ENCODE measurements at places on chromosomes 3 and 15.

- no peak for DNase-seq
These were observed 787 bp upstream of the SLMAP start for GRCh38 chr3:57755368-57755675.

DNA sequence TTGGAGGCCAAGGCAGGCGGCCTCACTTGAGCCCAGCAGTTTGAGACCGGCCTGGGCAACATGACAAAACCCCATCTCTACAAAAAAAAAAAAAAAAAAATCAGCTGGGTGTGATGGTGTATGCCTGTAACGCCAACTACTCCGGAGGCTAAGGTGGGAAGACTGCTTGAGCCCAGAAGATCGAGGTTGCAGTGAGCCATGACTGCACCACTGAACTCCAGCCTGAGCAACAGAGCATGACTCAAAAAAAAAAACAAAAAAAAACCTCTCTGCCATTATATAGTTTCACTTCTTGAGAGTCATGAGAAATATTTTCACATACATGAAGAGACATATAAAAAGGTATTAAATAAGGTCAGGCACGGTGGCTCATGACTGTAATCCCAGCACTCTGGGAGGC, 45.9 kb upstream of the CP start:
- DNase-seq, result no peak

DNA sequence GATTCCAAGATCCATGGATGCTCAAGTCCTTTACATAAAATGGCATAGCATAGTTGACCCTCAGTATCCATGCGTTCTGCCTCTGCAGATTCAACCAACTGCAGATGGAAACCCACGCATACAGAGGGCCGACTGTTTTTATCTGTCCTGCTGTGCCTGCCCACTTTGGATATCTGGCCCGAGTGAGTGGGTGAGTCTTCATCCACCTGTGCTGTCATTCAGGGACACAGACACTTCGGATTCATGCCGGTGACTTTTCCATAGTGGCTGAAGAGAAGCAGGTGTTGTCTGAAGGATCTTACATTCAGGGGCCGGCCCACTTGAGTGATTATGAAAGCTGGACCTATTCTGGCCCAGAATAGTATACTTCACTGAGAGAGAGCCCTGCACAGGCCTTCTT, 85.1 kb downstream of the RYR3 start:
- no peak for DNase-seq

DNA sequence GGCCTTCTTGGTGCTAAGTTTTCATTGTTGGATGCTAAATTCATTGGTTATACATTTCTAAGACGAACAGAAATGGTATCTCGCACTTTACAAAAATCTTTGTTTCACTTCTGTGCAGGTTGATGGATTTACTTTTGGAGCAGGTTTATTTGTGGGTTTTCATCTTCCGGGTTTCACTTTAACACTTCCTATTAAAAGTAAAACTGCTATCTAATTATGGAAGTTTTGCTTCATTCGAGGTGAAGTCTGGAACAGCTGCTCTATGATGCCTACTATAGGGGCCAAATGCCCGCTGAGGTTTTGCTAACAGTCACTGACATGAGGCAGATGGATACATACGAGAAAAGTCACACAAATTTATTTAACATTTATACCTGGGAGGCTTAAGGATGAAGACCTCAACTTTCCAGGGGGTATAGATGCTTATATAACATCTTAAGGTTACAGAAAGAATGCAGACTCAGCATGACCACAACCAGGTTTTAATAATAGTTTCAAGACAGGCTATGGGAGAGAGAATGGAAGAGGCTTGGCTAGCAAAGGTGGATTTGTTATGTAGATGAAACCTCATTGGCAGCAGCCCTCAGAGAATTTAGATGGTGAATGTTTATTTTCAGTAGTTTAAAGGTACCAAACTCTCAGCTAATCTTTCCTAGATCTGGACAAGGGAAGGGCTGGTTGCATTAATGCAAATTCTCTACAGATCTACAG, 54.2 kb downstream of the OSTN start:
- DNase-seq, result no peak

DNA sequence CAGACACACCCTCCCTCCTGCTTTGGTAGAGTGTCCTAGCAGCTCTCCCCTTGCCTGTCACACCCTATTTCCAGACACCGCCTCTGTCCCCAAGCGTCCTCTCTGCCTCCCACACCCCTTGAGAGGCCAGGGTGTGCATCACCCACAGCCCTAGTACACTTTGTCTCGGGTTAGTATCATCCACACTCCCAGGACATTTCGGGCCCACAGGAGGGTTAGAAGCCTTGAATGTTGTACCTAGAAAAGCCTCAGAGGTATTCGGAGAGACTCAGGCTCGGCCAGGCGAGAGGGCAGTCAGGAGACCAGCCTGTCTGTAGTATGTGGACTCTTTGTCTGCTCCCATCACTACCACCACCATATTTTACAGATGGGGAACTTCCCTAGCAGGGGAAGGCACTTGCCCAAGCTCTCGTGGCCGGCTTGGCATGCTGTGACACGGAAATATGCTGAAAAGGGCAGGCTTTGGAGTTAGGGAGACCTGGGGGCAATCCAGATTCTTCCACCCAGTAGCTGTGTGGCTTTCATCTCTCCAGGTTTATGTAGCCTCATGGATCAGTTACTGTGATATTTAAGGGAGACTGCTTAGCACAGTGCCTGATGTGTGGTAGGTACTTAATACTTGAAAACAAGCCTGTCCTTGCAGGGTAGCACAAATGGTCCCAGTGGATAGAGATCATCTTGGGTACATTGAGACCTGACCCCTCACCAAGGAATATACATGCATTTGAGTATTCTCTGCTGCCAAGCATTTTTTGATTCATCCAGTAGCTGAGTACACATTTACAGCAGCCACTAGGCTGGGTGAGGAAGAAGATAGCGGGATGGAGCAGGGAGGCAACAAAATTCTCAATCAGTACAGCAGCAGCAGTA, 1.4 kb downstream of the TMEM43 start:
- DNase-seq, result no peak

DNA sequence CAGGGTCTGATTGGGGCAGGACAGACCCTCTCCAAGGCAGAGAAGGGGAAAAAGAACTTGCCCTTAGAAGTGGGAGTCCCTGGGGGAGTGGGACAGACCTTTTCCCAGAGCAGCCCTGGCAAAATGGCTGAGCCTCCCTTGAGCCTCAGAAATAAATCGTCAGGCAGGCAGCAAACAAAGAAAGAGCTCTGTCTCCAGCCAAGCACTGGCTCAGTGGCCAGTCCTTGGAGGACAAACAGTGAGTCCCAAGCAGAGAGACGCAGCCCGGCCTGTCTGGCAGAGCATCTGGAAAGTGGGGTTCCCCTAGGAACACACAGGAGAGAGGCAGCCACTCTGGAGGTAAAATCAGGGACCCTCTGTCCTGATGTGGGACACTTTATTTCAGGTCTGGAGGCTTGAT, 1.8 kb downstream of the SLC6A1 start:
- no peak for DNase-seq

- no peak for DNase-seq
These were observed 48.3 kb downstream of the DHX36 start for GRCh38 chr3:154275965-154276364.

DNA sequence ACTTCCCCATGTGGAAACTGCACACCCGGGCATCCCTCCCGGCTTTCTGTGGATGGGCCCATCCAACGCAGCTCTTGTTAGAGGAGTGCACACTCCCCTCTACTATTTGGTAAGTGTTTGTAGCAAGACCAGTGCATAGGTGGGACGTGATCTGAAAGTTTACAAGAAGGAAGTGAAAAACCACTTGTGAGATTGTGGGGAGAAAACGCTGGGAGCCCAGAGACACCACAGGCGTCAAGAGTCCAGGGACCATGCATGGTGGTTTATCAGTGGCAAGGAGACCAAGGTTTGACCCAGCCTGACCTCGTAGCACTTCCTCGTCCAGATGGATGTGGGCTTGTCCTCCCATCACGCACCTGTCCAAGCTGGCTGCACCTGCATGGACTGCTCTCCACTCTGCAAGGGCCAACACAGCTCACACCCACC, 51.6 kb downstream of the ATP10A start:
- DNase-seq, result no peak

- no peak for DNase-seq
These were observed 209.8 kb upstream of the RBMS3 start for GRCh38 chr3:29070959-29071634.

GRCh38 chr3:151562891-151563290, 102.0 kb upstream of the IGSF10 start:
- no peak for DNase-seq

GRCh38 chr3:143750841-143751240, 97.4 kb downstream of the SLC9A9 start:
- no peak for DNase-seq

GRCh38 chr3:124411728-124412127, 318.5 kb upstream of the UMPS start:
- DNase-seq, result no peak

- DNase-seq, result peak; percentile 56
These were observed 63.5 kb upstream of the CLDN18 start for GRCh38 chr3:137946356-137946973.

DNA sequence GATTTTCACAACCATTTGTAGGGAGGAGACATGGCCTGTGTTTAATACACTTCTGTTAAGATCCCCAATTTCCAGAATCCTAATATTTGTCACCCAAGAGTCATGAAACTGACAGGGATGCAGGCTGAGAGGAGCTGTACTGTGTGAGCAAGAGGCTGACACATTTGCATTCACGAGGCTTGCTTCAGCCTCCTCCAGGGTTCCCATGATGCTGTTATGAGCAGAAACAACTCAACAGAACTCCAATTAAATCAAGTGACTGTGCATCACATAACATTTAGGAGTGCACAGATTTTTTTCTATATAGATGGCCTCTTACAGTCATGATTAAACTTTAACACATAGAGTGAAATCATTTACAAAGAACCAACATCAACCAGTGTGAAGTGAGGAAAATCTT, 292.3 kb upstream of the STT3B start:
- DNase-seq, result no peak

- DNase-seq, result no peak
These were observed 9.2 kb upstream of the MME start for GRCh38 chr3:155070932-155071387.

- no peak for DNase-seq
These were observed 526 bp downstream of the ADIPOQ start for GRCh38 chr3:186843039-186843432.

- no peak for DNase-seq
These were observed 480.3 kb downstream of the FGF12 start for GRCh38 chr3:192246847-192247559.

DNA sequence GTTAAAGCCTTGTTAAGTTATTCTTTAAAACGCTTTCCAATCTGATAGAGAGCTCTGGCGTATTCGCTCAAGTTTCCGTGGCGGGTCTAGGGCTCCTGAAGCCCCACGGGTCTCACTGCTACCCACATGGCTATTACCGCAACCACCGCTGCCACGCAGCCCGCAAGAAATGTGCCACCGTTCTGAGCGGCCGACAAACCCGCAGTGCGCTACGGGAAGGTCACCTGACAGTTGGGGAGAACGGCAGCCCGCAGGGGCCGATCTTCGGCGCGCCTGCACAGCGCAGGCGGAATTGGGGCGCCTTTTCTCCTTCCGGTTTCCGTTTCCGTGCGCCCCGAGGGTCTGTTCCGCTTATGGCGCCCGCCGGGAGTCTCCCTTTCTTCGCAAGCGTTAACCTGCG, 76.6 kb upstream of the SNRPN start:
- DNase-seq, result no peak

GRCh38 chr3:9183811-9184460, 65.5 kb downstream of the SRGAP3 start:
- no peak for DNase-seq

DNA sequence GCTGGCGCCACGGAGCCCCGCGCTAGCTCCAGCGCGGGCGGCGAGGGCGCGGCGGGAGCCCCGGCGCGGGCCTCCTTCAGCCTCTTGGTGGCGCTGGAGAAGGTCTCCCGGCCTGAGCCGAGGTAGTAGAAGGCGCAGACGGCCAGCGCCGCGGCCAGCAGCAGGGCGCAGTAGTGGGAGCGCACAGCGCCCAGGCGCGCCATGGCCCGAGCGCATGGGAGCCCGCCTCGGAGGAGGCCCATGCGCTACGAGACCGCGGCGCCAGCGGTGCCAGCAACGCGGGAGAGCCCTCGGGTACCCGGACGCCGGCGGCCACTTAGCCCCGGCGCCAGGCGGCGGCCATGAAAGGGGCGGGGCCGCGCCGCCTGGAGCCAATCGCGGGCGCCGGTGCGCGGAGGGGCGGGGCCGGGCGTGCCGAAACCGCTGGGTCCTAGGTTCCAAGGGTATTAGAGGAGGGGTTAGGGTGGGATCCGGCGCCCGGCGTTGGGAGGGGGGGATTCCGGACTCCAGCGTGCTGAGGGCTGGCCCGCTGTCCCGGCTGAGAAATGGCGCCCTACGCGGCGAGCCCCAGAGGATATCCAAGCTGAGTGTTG, at the start of gene XXYLT1:
TSS of gene XXYLT1 (minus strand) at position 343 of the 593 bp plus-strand sequence. CDS start at position 242, 101 bp downstream.
- peak; percentile 93 for DNase-seq

GRCh38 chr15:64681424-64682024, 93.9 kb downstream of the RBPMS2 start:
- DNase-seq, result no peak

DNA sequence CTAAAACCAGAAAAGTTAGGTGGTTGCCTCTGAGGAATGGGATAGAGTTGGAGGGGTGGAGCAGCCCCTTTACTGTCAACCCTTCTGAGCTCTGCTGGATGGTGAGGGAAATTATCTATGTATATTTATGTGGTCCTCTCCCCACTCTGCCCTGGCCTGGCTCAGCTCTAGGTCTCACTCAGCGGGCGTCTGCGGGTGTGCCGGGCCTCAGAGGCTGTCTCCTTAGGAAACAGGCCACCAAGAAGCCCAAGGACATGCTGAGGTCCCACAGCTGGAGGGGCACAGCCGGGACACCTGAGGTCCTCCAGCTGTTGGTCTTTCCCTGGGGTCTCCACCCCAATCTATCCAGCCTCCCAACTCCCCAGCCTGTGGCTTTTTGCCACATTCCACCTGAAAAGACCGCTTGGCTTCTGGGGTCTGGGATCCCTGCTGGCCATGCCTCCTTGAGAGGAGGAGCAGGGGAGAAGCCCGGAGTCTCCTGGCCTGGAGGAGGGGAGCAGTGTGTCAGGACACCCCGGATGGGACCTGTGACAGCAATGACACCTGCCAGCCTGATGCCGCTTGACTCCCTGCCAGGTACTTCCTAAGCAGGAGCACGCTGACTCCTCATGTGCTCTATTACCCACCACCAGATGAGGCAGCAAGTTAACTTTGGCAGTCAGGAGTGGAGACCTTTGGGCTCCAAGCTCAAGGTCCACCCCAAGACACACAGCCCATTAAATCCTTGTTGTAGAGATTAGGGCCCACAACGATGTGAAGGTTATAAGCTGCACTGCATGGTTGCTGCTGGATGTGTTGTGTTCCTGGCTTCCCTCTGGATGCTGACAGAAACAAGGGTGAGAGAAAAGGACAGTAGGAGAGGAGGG, at the start of gene SLC28A1:
TSS of gene SLC28A1 (plus strand) at position 747 of the 866 bp plus-strand sequence. CDS start 3,099 bp downstream, outside the sequence.
- DNase-seq, result no peak

- DNase-seq, result no peak
These were observed 86.5 kb downstream of the ST6GAL1 start for GRCh38 chr3:187016639-187017345.

DNA sequence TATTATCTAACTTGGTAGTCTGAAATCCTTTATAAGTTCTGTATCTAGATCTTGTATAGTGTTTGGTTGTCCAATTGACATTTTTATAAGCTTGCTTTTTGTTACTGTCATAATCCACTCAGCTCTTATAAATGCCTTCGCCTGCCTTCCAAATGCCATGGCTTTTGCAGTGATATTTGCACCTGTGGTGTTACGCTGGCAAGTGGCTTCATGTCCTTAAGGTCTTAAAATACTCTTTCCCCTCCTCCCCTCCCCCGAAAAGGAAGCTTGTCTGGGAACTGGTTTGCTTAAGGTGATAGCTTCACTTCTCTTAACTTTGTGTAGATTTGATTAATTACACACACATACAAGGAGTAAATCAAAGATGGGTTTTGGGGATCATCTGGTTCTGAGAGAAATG, 62.0 kb downstream of the ABHD2 start:
- DNase-seq, result no peak

GRCh38 chr3:177830411-177830849, 633.1 kb upstream of the TBL1XR1 start:
- no peak for DNase-seq

Measured in sciatic nerve (tissue), 2 donors.